ENCODE measurements at places on chromosomes 4 and X.

DNA sequence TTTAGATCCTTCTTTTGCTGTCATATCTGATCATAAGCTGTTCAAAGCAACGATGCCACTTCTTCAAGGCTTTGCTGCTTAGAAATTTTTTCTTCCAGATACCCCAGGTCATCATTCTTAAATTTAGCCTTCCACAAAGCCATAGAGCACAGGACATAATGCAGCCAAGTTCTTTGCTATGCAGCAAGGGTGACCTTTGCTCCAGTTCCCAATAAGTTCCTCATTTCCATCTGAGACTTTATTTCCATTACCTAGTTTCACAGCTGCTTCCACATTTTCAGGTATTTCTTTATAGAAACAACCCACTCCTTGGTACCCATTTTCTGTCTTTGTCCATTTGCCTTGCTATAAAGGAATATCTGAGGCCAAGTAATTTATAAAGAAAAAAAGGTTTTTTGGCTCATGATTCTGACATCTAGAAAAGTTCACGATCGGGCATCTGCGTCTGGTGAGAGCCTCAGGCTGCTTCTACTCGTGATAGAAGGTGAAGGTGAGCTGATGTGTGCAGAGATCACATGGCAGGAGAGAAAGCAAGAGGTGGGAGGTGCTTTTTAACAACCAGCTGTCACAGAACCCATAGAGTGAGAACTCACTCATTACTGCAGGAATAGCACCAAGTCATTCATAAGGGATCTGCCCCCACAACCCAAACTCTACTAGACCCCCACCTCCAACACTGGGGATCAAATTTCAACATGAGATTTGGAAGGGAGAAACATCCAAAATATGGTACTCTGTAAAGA lies 11.8 kb upstream of the TASL start:
- no peak for DNase-seq

DNA sequence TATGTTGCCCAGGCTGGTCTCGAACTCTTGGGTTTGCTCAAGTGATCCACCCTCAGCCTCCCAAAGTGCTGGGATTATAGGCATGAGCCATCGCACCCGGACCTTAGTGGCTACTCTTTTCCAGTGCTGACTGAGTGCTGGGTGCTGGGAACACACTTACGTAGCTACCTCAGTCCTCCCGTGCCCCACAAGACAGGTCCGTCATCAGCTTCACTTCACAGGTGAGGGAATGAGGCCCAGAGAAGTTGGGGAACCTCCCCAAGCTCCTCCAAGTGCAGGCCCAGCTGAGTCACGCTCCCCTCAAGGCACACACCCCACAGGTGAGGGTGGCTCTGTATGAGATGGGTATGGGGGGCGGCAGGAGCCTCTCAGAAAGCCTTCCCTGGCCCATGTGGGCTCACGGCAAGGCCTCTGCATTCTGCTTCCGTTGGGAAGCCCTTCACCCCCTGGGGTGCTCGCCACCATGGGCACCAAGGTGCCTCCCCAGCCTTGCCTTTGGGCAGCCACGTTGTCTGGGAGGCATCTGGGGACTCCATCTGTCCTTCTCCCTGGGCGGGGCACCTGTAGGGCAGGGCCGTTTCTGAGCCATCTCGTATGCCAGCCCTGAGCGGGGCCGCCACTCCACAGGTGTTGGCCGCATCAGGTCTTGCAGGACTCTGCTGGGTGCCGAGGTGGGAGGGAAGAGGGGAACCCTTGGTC lies 28.4 kb downstream of the NSG1 start:
- no peak for DNase-seq

- no peak for DNase-seq
Observed at GRCh38 chr4:8504279-8505007, 63.9 kb downstream of the TRMT44 start.

DNA sequence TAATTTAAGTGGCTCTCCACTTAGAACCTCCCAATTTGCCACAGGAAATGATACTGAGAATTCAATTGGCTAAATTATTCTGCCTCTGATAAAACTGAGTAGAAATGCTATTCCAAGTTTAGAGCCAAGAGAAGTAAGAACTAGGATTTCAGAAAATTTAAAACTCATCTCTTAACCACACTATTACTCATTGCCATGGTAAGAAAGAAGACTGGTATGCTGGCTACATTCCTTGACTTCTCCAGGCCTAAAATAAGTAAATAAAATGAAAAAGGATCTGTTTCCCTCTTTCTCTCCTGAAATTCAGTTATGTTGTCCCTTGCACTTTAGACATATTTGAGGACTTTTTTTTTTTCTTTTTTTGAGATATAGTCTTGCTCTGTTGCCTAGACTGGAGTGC lies 23.3 kb downstream of the ZNF280C start:
- no peak for DNase-seq

DNA sequence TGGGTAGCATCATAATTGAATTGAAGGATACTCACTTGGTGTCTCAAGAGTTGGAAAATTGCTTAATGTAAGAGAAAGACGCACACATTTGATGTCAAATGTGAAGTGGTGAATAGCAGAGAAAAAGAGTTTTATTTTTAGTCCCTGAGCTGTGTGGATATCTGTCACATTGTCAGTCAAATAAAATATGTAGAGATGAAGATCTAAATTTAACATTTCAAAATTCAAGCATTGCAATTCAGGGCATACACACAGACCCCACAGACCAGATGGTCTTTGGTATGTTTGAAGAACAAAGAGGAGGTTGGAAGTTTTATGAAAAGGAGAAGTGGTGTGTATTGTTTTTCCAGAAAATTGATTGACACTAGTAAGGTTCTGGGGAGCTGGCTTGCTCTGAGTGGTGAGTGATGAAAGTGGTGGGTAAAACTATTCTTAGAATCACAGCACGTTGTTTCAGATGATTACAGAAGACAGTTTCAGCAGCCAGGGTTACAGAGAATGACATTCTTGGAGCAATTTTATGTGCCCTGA lies 44.9 kb upstream of the BBS12 start:
- no peak for DNase-seq

DNA sequence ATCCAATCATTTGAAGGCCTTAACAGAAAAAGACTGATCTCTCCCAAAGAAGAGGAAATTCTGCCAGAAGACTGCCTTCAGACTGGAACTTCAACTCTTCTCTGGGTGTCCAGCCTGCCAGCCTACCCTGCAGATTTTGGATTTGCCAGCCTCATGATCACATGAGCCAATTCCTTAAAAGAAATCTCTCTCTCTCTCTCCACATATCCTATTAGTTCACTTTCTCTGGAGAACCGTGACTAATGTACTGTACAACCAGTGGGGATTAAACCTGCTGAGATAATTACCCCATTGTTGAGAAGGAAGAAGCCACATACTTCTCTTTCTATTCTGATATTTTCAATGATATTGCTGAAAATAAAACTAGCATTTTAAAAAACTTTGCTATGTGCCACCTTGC lies 711.3 kb upstream of the AMOT start:
- no peak for DNase-seq

DNA sequence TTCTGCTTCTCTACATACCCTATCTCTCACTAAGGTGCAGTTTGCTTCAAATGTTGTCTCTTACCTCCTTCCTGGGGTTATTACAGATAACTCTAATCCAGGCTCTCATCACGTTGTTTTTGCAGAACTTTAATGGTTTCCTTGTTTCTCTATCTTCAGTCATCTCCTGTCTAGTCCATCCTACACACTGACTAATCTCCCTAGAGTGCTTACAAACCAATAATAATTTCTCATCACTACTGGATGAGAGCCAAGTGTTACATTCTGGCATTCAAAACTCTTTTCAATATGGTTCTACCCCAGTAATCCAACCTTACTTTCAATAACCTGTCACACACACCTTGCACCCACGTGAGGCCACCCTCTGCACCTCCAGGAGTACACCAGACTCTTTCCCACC lies 86.1 kb downstream of the SYNPO2 start:
- DNase-seq: no peak

All from activated effector memory CD4-positive, alpha-beta T cell treated with Interleukin-2 at 50 U/mL for 16 hours (primary cell).